ENCODE measurements at places on chromosomes 1 and 21. TPM values are rescaled to one million over a fixed set of nuclear protein-coding genes. Genes with fewer than 3 reads are reported as not detected.

Gene PTBP2
- total RNA-seq: 16.2 TPM

Gene GUCA2B
- total RNA-seq: not detected

Gene GFI1
- total RNA-seq: 85.1 TPM

Gene C2CD2
- total RNA-seq: 10.6 TPM

Gene TNFSF4
- total RNA-seq: 1.9 TPM

Gene CELA3B
- not detected for total RNA-seq

Gene PKN2
- total RNA-seq: 24.1 TPM

Gene COG2
- total RNA-seq: 44.1 TPM

Gene PDE9A
- 13.1 TPM for total RNA-seq

Gene RAB25
- not detected for total RNA-seq

Gene KMO
- 0.09 TPM for total RNA-seq

Gene PRR9
- not detected for total RNA-seq

Gene B3GALT2
- total RNA-seq: 0.05 TPM

Gene GBP7
- not detected for total RNA-seq

DNA sequence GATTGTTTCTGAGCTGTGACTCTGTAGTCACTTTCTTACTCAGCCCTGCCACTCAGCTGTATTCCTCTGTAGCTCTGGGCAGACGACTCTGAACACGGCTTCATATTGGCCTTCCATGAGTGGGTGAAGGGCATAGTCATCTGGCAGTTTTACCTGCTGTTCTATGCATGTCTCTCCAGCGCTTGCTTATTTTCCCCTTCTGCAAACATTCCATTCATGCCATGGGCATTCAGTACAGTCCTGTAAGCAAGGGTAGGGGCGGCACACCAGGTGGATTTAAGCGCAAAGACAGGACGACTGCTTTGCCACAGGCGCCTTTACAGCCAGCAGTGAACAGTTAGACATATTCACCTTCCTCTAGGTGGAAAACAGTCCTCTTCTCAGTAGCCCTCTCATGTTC lies 4.4 kb upstream of the WDR26 start:
- DNase-seq: no peak

- no peak for DNase-seq
Observed at GRCh38 chr1:164774413-164774812, 215.4 kb downstream of the PBX1 start.

GRCh38 chr1:193283016-193283415 lies 96.6 kb upstream of the B3GALT2 start:
- DNase-seq: peak; percentile 56

GRCh38 chr1:36913484-36914060 lies 120.7 kb downstream of the GRIK3 start:
- no peak for DNase-seq

DNA sequence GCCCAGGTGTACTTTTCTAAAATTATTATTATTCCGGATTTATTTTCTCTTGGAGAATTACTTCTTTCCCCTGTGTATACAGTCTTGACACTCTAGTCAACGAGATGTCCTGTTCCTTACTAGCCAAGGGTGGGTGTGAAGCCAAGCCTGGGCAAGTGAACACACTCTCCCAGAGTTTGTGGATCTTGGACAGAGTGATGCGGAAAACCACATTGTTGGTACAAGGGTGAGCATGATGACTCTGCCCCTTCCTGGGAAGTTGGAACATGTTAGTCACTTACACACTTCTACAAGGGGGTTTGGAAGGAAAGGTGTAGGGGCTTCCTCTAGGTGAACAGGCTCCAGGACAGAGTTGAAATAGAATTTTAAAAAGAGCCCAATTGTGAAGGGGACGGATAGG lies 20.0 kb upstream of the RD3 start:
- DNase-seq: no peak

DNA sequence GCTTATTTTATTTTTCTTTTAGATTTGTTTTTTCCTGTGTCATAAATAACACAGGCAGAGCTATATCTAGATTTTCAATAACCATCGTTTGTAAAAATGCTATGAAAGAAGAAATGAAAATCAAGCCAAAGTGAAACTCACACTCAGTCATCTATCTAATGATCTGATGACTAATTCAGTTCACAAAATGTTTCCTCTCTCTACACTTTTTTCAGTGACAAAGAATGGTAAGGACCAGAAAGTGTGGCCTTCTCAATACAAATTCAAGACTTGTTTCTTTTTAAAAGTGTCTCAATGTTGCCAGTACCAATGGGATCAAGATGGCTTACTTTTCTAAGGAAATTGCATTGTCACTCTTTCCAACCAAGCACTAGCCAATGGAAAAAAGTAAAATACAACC lies 282.8 kb upstream of the PKN2 start:
- DNase-seq: no peak

- DNase-seq: no peak
Observed at GRCh38 chr1:76090283-76091203, 16.0 kb downstream of the ST6GALNAC3 start.

- DNase-seq: no peak
Observed at GRCh38 chr1:25844536-25845337, 14.5 kb downstream of the AUNIP start.

GRCh38 chr1:168623831-168624230 lies 47.4 kb downstream of the XCL1 start:
- no peak for DNase-seq

DNA sequence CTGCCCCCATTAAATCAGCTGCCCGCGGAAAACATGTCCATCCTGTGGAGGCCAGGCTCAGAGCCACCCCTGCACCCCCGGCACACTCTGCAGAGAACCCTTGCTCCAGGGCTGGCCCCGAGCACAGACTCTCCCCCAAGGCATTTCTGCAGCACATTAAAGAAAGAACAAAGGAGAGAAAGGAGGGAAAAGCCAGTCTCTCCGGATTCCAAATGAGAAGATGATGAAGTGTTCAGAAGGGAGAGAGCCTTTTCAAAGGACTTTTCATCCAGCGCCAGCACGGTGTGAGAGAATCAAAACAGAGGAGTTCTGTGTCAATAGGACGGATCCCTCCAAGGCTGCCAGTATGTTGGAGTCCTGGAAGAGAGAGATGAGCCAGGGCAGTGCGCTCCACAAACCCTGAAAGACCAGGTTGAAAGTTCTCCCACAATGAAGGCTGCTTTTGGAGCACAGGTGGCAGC lies 498.3 kb downstream of the NPHP4 start:
- DNase-seq: no peak

- peak; percentile 97 for DNase-seq
Observed at GRCh38 chr1:155206891-155207805, 549 bp downstream of the THBS3 start.

- no peak for DNase-seq
Observed at GRCh38 chr1:58584082-58584895, 7.2 kb upstream of the TACSTD2 start.

DNA sequence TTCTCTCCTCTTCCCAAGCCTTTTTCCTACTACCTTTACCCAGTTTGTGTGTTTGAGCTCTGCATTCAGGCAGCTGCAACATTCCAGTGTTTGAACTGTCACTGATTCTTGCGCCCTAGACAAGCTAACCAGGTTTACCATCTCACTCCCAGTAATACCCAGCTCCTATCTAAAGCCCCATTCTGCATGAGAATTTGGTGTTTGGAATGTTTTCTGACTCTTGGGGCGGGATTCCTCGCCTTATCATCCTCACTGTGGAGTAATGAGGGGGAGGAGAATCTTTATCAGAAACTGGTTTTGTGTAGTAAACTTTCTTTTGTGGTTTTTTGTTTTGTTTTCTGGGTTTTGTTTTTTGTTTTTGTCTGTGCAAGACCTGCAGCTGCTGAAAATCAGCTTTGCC lies 36.5 kb downstream of the NCF2 start:
- no peak for DNase-seq

DNA sequence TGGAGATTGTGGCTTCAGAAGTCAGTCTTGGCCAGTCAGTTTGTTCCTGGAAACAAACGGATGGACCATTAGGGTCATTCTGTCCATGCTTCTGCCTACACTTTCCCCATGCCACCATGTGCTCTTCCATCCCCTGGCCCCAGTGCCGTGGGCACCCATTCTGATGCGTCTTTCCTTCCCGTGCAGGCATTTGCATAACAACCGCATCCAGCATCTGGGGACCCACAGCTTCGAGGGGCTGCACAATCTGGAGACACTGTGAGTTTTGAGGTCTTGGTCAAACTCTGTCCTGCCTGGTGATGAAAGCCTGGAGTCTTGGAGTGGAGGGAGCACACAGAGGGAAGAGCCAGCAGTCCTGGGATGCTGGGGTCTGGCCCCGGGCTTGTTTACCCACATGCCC lies 61.1 kb downstream of the UBE2T start:
- no peak for DNase-seq

GRCh38 chr21:46618738-46619379 lies 14.0 kb upstream of the S100B start:
- no peak for DNase-seq

DNA sequence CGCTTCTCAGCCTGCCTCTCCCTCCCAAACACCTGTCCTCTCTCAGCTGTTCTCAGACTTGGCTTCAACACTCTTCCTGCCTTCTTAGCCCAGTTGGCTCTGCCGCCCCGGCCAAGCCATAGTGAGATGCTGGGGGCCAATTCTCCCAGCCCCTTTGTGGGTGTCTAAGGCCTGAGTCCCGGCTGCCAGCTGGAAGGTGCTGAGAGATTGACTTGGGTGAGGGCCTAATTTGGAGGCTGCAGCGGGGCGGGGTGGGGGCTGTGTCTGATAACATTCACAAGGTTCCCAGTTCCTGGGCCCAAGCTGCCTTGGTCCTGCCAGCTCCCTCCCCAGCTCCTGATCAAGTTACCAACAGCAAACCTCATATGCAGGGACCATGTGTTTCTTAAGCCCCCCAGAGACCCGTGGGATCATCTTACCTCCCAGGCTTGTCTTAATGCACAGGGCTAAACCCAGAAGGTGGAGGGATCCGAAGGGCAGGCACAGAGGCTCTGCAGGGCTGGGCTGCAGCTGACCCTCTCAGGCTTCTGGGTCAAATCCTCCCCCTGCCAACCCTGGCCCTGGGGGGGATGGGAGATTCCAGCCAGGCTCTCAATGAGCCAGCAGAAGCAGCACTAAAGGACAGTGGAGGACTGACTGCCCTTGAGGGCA lies 9.8 kb downstream of the INKA2 start:
- DNase-seq: no peak

DNA sequence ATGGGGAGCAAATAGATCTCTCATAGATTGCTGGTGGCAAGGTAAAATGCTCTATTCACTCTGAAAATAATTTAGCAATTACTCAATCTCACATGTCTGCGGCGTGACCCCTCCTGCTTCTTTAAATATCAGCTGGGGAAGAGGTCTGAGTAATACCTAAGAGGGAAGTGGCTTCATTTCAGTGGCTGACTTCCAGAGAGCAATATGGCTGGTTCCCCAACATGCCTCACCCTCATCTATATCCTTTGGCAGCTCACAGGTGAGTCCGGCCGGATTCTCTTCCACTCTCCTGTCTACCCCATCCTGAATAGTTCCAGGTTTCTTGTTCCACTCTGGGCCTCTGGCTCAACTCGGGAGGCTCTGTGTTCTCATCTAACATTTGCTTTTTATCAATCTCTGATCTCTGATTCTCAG lies at the start of gene SLAMF7:
SLAMF7 (plus strand) TSS at position 150 of the 414 bp plus-strand sequence; CDS start at position 205, 55 bp downstream.
- DNase-seq: no peak

DNA sequence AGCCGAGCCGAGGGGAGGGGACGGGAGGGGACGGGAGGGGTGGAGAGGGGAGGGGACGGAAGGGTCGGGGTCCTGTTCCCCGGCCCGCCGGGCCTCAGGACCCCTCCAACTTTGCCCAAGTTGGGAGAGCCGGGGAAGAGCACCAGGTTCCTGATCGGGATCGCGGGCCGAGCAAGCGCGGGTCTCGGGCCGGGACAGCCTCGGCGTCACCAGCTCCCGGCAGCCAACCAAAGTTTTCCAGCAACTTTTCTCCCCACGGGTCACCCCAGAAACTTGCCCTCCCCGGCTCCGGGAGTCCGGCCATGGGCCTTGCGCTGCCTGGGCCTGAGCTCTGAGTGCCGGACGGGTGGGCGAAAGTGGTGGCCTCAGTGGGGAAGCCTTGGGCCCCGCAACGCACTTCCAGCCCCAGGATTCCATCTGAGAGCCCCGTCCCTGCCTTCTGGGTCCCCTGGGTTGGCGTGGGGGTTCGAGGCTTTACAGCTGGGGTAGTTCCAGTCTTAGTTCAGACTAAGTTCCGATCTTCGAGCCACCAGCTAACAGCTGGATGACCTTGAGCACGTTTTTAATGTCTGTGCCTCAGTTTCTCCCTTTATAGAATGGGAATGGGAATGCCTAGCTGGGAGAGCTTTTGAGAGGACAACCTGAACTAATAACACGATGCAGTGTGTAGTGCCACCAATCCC lies 458 bp downstream of the ZC3H12A start:
- peak; percentile 80 for DNase-seq

DNA sequence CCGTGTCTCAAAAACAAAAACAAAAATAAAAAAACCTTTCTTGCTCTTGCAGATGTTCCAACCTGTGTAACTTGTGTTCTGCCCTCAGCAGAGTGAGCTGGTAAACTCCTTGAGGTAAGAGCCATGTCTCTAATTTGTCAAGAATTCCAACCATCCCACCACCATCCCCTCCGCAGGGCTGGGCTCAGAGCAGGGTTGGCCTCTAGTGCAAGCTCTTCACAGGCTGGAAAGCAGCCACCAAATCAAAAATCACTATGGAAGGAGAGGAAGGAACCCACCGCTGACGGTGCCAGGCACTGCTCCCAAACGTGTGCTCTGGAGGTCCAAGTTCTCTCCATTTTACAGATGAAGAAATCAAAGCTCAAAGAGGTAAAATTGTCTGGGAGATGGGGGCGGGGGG lies 9.4 kb downstream of the PLEKHA6 start:
- DNase-seq: no peak

GRCh38 chr1:229870381-229870780 lies 196.7 kb upstream of the GALNT2 start:
- no peak for DNase-seq

GRCh38 chr21:32322676-32323075 lies 24.0 kb downstream of the MRAP start:
- DNase-seq: no peak
